ENCODE measurements at places on chromosomes 1 and 21. TPM values are rescaled to one million over a fixed set of nuclear protein-coding genes. Genes with fewer than 3 reads are reported as not detected.

DNA sequence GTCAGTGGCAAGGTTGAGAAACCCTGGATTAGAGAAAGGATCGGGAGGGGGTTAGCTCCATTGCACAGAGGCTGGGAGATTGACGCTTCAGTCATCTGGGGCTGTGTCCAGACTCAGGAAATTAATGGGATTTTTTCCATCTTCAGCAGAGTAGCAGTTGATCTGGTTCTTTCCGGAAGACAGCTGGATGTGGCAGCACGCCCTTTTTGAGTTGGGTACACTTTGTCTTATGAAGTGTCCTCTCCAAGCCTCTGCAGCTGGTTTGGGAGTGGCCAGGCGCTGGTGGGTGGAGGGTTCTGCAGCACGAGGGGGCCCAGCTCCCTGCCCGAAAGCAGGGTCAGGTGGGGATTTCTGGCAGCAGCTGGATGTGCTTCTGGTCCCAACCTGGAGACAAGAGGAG is 95.1 kb downstream of the TAS1R2 start:
- peak; percentile 57 for DNase-seq

GRCh38 chr1:53046930-53047329 is 15.1 kb upstream of the PODN start:
- DNase-seq: no peak

- DNase-seq: peak; percentile 13
These were observed 29.9 kb downstream of the VASH2 start for GRCh38 chr1:212980123-212980785.

GRCh38 chr21:38284216-38284615 is 27.4 kb downstream of the KCNJ15 start:
- DNase-seq: no peak

- DNase-seq: no peak
These were observed 42.7 kb upstream of the B3GALT2 start for GRCh38 chr1:193229136-193229535.

GRCh38 chr1:1169429-1170214 is 4.1 kb upstream of the TTLL10 start:
- DNase-seq: no peak

- DNase-seq: peak; percentile 74
These were observed 9.0 kb downstream of the C1orf105 start for GRCh38 chr1:172429331-172430127.

GRCh38 chr1:46526691-46527291 is 24.7 kb downstream of the KNCN start:
- no peak for DNase-seq

DNA sequence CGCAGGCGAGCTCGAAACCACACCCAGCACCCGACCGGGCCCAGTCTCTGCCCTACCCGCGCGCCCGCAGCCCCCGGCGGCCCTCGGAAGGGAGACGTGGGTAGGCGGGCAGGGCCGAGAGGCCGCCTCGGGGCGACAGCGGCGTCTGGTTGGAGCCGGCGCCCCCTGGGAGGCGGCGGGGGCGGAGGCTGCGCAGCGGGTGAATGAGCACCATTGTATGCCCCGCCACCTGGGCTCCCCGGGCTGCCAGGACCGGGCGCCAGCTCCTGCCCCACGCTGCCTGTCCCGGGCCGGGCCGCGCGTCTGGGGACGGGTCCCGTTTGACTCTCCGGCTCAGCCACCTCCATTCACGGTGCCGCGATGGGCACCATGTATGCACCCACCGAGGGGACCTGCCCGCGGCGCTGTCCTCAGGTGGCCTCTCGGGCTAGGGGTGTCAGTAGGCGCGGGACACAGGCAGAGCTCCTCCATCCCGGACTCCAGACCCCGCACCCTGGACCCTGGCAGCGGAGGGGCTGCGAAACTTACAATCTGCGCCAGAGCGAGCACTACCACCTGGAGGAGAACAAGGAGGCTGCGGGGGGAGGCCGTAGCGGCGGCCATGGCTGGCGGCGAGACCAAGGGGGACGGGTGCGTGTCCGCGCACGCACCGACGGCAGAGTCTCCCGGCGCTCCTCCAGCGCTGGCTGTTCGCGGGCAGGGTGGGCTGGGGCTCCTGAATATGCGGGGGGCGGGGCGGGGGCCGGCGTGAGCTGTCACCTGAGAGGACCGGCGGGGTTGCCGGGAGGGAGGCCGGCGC is at the start of gene COL9A2:
COL9A2 (minus strand) TSS at position 692 of the 799 bp plus-strand sequence; CDS start at position 603, 89 bp downstream.
- DNase-seq: no peak

GRCh38 chr1:193190096-193190744 is 3.8 kb upstream of the B3GALT2 start:
- no peak for DNase-seq

GRCh38 chr1:168709405-168710363 is 19.3 kb downstream of the DPT start:
- DNase-seq: peak; percentile 42

DNA sequence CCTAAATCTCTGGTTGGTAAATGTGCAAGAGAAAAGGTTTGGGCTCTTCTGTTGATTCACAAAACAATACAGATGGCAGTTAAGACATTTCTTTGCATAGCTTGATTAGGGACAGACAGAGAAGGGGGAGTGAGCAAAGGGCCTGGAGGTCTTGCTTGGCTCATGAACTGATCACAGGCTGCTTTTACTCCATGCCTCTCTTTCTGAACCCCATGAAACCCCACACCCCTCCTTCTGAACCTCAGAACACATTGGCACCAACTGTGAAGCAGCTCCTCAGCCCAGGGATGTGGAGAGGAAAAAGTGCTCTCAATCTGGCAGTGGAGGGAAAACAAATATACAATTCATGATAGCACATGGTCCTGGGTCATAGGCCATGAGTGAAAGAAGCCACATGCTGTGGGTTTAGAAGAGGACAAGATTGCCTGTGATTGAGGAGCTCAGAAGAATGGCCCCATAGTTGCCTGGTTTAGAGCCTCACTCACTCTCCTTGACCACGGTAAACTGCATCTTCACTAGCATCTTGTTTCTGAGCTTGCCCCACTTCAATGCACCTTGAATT is 111.6 kb upstream of the GADD45A start:
- DNase-seq: no peak

GRCh38 chr1:44926311-44926781 is 60.0 kb downstream of the EIF2B3 start:
- peak; percentile 68 for DNase-seq

- DNase-seq: no peak
These were observed 3.3 kb downstream of the AHDC1 start for GRCh38 chr1:27600498-27601175.

GRCh38 chr1:243842161-243842560 is 7.9 kb downstream of the AKT3 start:
- DNase-seq: no peak

GRCh38 chr1:91022518-91022929 is 689 bp upstream of the ZNF644 start:
- no peak for DNase-seq

DNA sequence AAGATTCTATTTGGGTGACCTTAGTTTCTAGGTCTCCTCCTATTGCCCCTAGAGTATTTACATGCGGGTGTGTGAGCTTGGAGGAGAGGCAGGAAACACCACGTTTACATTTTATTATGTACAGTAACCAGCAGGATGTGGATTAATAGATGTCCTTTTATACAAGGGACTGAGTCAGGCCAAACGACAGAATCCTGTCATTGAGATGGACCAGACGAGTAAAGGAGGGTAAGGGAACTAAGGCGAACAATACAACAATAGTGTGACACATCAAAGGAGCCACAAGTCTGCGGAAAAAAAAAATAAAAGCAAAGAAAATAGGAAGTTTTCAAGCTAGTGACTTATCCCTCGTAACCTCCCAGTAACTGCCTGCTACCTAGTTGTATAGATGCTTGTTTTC is 151.1 kb downstream of the GABPA start:
- DNase-seq: no peak

Gene UTP11
- 85.8 TPM for polyA plus RNA-seq

Gene RHOU
- polyA plus RNA-seq: 21.2 TPM

Gene GCSAML
- 0.15 TPM for polyA plus RNA-seq

Gene ATF6
- polyA plus RNA-seq: 14.8 TPM

Gene KLHL12
- polyA plus RNA-seq: 19.7 TPM

Gene ZSWIM5
- polyA plus RNA-seq: 0.34 TPM

Gene C1QC
- 50.3 TPM for polyA plus RNA-seq

Gene MATN1
- 1.1 TPM for polyA plus RNA-seq

Gene SAMD13
- polyA plus RNA-seq: 10.7 TPM

Gene CR2
- polyA plus RNA-seq: 0.08 TPM

Gene KCNE2
- polyA plus RNA-seq: 0.75 TPM
